ENCODE measurements at places on chromosomes 6 and 20.

DNA sequence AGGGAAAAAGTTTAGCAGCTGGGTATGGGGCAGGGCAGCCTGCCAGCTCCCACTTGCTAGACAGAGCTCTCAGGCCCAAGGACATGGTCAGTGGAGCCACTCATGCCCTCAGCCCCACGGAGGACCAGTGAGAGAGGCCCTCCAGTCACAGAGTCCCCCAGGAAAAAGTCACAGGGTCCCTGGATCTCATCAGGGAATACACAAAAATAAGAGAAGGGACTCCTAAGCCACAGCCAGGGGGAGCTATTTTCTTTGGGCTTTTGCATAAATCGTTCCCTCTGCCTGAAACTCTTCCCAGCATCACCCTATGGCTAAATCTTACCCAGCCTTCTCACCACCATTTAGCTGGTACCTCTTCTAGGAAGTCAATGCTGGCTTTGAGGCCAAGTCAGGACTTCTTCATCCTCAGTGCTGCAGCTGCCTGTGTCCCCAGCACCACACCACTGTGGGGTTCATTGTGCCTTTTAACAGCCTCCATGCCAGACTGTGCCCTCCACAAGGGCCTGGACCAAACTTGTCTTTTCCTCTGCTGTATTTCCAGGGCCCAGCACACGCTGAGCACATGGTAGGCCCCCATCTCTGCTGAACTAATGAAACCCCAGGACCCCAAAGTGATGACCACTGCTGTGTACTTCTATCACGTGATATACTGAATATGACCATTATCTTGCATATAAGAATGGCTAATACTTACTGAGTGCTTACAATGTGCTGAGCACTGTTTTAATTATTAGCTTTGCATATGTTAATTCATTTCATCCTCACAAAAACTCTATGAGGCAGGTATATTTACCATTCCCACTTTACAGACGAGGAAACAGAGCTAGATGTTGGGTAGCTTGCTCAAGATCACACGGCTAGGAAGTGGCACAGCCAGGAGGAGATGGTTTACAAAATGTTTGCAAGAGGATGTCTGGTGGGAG is 2.0 kb downstream of the ZNF335 start:
- peak; percentile 64 for DNase-seq

- DNase-seq, result no peak
Observed at GRCh38 chr6:1131285-1132079, 180.4 kb upstream of the FOXQ1 start.

GRCh38 chr6:90347411-90347851 is 50.8 kb upstream of the BACH2 start:
- no peak for DNase-seq

DNA sequence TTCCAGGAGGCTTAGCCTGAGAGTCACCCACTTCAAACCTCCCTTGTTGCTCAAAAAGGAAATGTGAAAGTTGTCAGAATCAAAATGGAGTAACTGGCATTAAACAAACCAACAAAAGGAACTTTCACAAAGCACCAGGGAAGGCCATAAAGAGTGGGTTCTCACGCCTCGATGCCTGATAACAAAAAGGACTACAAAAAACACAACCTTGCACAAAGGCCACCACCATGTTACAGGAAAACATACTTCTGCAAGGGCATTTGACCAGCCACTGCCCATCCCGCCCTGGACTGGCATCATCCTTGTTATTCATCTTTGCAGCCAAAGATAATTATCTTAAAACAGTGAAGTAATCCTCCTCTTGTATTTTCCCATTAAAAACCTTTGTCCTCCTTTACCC is 34.8 kb downstream of the RNASET2 start:
- DNase-seq, result no peak

GRCh38 chr6:96975852-96976251 is 51.3 kb downstream of the KLHL32 start:
- DNase-seq, result no peak

- no peak for DNase-seq
Observed at GRCh38 chr20:61638802-61639585, 386.9 kb downstream of the CDH4 start.

- peak; percentile 84 for DNase-seq
Observed at GRCh38 chr6:118377711-118378414, 170.2 kb upstream of the PLN start.

DNA sequence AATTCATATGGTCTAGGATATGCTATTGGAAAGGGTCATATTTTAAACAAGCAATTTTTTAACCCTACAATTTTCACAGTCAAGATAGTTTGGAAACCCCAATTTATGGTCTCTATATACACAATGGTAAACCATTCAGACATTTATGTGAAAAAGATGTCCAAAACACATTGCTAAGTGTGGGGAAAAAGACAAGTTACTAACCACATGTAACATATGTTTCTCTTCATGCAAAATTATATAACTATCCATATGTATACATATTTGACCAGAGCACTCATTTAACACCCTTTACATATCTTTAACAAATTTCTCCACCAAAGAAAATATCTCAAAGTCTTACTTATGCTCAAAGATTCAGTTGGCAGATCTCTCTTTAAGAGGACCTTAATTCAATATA is 110.6 kb downstream of the RNGTT start:
- DNase-seq, result no peak

DNA sequence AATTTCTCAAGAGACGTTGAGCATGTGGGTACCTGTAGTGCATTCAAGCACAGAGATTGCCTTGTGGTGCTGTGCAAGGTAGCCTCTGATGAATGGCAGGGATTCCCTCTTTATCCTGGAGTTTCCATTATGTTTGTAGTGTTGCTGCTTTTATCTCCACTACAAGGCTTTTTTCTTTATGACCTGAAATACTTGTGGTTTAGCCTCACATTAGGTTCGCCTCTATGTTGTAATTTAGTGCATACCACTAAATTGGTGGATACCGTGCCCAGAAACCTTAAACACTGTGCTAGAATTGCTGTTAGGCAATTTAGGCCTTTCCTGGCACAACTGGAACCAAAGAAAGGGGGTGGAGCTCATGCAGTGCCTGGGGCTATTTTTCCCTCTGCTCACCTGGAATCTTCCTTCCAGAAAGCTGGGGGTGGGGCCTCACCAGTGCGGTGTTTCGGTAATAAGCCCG is 76.8 kb downstream of the NCOA7 start:
- DNase-seq, result no peak

- DNase-seq, result no peak
Observed at GRCh38 chr20:62805711-62806382, 1.2 kb downstream of the OGFR start.

- DNase-seq, result no peak
Observed at GRCh38 chr20:5181492-5181891, 54.7 kb downstream of the CDS2 start.

DNA sequence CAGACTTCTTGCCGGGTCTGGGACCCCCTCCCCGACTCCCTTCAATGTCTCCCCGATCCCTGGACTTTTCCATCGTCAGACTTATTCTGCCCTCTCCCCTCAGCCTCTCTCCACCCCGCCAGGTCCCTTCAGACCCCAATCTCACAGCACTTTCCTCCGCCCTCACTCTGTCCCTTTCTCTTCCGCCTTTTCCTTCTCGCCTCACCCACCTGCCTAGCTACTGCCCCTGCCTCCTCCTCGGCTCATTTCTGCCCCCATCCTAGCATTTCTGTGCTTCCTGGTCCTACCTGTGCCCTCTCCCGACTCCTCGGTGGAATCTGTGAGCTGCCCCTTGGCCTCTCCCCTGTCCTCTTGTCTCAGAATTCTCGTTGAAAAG is 616 bp downstream of the CHMP4B start:
- no peak for DNase-seq

GRCh38 chr6:11432091-11432490 is 105.5 kb upstream of the TMEM170B start:
- DNase-seq, result no peak

GRCh38 chr20:32702706-32703425 is 29.1 kb upstream of the C20orf203 start:
- DNase-seq, result peak; percentile 29

- DNase-seq, result peak; percentile 48
Observed at GRCh38 chr20:1108437-1108920, 9.9 kb upstream of the PSMF1 start.

- DNase-seq, result no peak
Observed at GRCh38 chr6:26367114-26367513, 2.1 kb downstream of the BTN3A2 start.

DNA sequence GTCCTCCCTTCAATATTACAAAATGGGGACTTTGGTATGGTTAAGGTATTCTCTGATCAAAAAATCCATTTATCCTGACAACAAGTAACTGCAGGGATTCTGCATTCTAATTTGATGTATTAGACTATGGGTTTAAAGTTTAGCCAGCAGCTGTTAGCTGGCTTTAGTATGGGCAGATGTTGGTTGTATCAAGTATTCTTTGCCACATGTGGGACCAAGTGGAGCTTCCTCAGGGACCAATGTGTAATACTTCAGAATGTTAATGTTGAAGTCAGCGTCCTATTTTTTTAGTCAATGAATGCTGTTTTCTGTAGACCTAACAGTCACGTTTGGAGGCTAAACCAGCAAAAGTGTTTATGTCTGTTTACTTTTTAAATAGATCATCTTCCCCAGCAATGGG is 41.4 kb downstream of the MOXD1 start:
- DNase-seq, result no peak

- DNase-seq, result no peak
Observed at GRCh38 chr6:164534070-164534766, 775.2 kb downstream of the C6orf118 start.

- DNase-seq, result no peak
Observed at GRCh38 chr20:60658681-60659080, 593.4 kb upstream of the CDH4 start.

- no peak for DNase-seq
Observed at GRCh38 chr6:139853302-139853992, 479.0 kb upstream of the CITED2 start.

Measured in NCI-H2171 (cell line).